ENCODE measurements at places on chromosomes 7 and 10.

GRCh38 chr10:77325233-77325537, 312.4 kb downstream of the KCNMA1 start:
- DNase-seq: no peak

- DNase-seq: peak; percentile 3
These were observed 453.4 kb upstream of the AKR1E2 start for GRCh38 chr10:4372601-4373000.

GRCh38 chr10:94307046-94307615, 55.6 kb downstream of the NOC3L start:
- no peak for DNase-seq

DNA sequence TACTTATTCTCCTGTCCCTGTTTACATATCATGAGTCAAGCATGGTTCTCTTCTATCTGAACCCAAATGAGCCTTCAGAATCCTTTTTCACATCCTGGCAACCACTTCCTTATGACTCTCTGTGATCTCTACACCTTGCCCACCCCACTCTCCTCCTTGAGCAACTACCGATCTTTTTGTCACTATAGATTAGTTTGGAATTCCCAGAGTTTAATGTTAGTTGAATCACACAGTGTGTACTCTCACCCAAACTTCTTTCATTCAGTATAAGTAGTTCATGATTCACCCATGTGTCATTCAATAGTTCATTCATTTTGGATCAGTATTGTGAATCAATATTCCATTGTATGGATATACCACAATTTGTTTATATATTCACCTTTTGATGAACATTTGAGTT, 55.3 kb downstream of the TFAM start:
- no peak for DNase-seq

DNA sequence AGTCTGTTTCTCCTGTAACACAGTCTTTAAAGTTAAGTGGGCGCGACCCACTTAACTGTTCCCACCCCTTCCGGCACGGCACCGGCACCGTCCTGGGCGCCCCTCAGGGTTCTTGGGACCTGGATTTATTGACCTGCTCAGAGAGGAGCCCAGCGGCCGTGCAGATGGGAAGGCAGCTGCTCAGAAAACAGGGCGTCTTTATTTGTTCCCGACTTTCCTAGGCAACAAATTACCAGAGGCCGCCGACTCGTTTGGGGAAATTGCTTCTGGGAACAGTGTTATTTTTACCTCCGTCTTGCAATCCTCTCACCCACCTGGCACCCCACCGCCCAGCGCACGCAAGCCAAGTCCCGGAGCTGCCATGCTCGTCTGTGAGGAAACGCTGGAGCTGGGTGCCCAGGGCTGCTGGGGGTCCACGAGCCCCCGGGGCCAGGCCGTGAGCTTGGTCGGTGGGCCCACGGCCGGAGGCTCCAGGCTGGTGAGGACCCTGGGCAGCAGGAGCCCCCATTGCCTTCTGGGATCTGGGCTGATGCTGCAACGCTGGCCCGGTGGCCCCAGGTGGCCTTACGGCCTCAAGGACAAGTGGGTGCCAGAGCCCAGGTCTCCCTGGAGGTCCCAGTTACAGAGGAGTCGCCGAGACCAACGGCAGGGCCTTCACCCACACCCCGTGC, 14.9 kb upstream of the ADGRA1 start:
- DNase-seq: no peak

- no peak for DNase-seq
These were observed 11.2 kb downstream of the CASP2 start for GRCh38 chr7:143299346-143299745.

- no peak for DNase-seq
These were observed 46.7 kb downstream of the PARD3 start for GRCh38 chr10:34768261-34768971.

DNA sequence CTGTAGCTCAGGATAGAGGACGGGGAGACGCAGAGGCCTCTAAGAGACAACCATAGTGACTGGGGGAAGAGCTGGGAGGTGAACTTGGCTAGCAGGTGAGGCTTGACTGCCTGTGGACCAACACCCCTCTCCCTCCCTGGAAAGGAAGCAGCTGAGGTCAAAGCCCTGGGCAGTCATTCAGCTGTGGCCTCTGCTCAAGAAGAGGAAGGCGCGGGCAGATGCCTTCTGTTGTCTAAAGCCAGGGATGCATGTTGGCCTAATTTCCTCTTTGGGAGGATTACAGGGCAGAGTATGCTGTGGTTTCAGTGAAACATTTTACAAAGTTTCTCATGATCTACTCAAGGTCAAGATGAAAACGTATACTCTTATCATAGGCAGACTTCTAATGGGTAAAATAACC, 327.1 kb downstream of the PRPF18 start:
- no peak for DNase-seq

GRCh38 chr10:113958631-113959382, 84.9 kb upstream of the ADRB1 start:
- DNase-seq: no peak

DNA sequence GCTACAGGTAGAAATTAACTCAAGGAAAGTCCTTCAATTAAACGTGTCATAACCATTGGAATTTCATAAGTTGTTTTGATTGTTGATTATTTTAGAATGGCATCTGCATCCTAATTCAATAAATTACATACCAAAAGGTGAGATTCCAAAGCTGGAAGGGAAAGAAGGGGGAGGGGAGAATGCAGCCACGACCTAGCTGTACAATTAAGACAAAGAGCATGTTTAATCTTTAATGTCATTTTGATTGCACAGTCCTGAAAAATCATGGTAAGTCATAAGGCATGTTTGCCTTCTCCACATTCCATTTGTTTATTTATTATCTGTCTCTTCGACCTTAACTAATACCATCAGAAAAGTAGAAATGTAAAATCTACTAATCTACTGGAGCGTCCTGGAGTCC, 358.1 kb downstream of the FRMD4A start:
- DNase-seq: no peak

DNA sequence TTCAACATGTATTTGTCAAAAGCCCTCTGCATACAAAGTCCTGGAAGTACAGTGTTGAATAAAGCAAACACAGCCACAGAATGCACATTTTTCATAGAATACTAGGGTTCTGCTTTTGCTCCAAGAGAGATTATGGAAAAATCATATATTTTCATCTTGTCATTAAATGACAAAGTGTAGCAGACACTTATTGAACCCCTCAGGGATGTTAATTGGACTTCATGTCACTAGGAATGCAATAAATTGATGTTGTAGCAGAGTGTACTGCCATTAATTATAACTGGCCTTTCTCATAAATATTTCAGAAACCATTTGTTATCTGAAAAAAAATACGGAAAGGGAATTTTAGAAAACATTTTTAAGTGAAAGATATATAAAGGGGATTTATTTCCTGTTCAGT, 64.5 kb upstream of the TAC1 start:
- DNase-seq: no peak

GRCh38 chr7:90266808-90267207, 21.8 kb downstream of the CFAP69 start:
- DNase-seq: no peak

DNA sequence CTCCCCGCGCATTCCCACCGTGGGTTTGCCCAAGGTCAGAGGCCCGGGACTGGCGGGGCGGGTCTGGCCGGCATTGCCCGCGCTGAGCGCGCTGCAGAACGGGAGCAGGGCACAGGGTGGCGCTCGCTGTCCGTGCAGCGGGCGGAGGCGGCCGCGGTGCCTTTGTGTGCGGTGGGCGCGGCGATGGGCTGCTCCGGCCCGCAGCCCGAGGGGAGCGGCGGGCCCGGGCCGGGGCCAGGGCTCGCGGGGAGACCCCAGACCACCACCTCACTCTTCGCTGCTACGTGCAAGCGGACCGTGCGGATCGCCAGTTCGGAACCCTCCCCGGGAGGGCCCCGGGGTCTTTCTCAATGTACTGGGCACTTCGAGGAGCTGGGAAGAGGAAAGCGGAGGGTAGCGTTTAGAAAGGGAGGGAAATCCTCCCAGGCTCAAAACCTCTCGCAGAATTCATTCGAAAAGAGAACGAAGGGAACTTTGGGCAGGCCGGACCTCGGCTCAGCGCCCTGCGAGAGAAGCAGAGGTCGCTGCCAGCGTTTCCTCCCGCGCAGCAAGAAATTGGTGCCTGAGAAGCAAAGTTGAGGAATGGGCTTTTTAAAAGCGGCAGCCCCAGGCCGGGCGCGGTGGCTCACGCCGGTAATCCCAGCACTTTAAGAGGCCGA, 8.5 kb downstream of the SP8 start:
- no peak for DNase-seq

GRCh38 chr7:77360969-77361368, 55.2 kb downstream of the GSAP start:
- no peak for DNase-seq

DNA sequence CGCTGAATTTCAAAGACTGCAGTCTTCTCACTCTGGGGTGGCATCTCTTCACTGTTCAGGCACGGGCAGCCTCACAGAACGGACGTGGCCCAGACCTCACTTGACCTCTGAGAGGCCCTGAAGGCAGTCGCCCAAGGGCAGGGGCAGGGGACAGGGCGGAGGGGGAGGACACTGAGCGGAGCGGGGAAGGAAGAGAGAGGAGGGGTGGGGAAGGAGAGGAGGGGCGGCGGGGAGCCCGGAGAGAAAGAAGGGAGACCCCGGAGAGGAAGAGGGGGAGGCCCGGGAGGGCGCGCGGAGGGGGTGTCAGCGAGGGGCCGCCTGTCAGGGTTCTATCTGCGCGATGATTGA, 58.7 kb upstream of the COMTD1 start:
- no peak for DNase-seq

GRCh38 chr7:34275624-34276023, 370.3 kb downstream of the BMPER start:
- DNase-seq: no peak

DNA sequence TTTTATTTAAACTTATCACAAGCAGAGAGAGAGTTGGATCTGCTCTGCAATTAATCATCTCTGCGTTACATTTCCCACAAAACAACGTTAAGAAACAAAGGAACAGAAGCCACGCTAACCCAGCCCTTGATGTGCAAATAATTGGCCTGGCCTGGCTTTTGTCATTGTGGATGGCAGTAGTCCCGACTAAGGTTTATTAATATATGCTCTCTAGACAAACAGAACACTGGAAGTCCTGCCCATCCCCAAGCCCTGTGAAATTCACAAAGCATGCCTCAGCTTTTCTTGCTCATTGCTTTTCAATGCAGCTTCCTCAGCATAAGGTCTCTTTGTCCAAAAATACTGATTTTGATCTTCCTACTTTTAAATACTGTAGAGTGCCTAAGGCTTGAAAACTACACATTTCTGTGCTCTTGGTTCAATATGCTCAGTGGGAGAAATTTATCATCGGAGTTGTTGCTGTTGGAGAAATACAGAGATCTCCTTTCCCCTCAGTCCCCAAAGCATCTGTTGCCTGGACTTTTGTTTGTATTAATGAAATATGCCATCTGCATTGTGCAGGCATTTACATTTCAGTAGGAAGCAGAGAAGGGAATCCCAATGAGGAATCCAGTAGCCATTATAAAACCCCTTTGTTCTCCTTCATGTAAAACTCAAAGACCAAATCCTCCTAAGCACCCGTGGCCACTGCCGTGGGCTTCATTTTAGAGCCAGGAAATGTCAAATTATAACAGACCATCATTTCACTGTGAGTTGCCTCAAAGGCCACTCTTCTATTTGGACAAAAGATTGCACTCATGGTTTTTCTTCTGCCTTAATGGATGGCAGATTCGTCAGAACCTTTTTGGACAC, 61.1 kb downstream of the SORCS1 start:
- no peak for DNase-seq

- DNase-seq: no peak
These were observed 167.7 kb downstream of the SFMBT2 start for GRCh38 chr10:7243139-7243538.

- DNase-seq: no peak
These were observed 784.9 kb upstream of the GHITM start for GRCh38 chr10:83354456-83354855.

DNA sequence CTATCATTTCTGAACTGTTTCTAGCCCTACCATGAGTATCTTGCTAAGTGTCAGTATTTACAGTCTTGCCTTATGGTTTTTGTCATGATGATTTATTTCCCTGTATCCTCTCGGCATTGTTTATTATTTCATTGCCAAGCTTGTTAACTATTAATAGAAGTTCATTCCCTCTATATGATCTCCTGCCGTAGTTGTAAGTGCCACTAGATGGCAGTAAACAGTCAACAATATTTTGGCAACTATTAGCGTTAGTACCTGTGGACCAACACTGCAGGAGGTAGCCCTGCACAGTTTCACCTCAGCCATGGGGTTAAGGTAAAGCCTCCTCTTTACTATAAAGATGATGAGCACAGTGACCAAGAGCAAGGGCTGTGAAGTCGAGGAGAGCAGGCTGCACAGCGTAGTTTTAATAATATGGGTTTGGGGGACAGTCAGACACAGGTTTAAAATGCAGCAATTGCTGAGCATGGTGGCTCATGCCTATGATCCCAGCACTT, 26.1 kb upstream of the CCNJ start:
- no peak for DNase-seq

- no peak for DNase-seq
These were observed 26.4 kb upstream of the ZCCHC24 start for GRCh38 chr10:79471776-79472175.

- no peak for DNase-seq
These were observed 14.9 kb downstream of the BZW2 start for GRCh38 chr7:16660702-16661464.

GRCh38 chr10:62443866-62444265, 69.7 kb downstream of the ZNF365 start:
- DNase-seq: no peak

- no peak for DNase-seq
These were observed 36.4 kb upstream of the DNAJB6 start for GRCh38 chr7:157300369-157300825.

DNA sequence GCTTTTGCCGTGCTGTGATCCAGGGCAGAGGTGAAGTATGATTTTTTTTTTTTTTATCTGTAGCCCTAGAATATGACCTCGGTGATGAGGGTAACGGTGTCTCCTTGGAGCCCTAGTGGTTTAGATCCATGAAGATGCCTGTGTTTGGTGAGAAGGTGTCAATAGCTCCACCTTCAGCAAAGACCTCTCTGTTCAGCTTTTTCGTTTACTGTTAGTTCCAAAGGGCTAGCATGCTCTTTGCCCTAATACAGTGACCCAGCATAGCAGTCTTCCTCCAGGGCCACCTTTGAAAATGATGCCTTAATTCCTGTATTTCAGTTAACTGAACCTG, 746 bp upstream of the MRPS16 start:
- no peak for DNase-seq

- DNase-seq: no peak
These were observed 51.6 kb downstream of the CYCS start for GRCh38 chr7:25073451-25073850.

GRCh38 chr10:104368381-104368780, 14.7 kb downstream of the CFAP58 start:
- no peak for DNase-seq

GRCh38 chr10:83262434-83262833, 876.9 kb upstream of the GHITM start:
- DNase-seq: no peak

- DNase-seq: no peak
These were observed 45.1 kb upstream of the SMNDC1 start for GRCh38 chr10:110349831-110350230.
